ENCODE measurements at places on chromosomes 6 and 20.
A peak's percentile ranks its signal among the peaks of the same experiment; 100 is the strongest.

GRCh38 chr6:15313367-15313766 is 67.5 kb downstream of the JARID2 start:
- no peak for DNase-seq

- no peak for DNase-seq
Observed at GRCh38 chr20:56995149-56995548, 271.3 kb downstream of the BMP7 start.

DNA sequence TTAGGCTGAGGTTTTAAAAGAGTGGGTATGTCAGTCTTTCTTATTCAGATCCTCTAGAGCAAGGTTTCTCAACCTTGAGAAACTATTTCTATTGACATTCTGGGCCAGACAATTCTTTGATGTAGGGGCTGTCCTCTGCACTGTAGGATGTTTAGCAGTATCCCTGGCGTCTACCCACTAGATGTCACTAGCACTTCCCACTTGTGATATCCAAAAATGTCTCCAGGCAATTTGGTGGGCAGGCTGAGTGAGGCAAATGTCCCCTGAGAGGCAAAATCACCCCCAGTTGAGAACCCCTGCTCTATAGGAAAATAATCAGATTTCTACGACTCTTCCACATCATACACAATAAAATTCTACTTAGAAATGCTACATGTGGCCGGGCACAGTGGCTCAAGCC is 7.7 kb upstream of the ZKSCAN8 start:
- DNase-seq: peak; percentile 59

DNA sequence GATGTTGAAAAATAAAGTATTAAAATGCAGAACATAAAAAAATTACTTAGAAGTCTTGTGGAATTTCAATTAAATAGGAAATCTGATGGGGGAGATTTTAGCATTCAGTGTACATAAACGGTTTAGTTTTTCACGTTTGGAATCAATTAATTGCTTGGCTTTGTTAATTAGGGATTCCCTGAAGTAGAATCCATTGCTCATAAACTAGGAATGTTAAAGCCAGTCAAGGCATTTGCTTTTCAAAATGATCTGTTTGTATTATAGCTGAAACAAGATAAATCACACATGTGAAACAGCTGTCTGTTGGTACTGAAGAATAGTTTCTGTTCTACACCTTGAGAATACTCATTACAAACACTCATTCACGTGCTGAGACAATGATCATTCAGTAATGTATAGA is 297.9 kb downstream of the TBC1D7 start:
- DNase-seq: no peak

DNA sequence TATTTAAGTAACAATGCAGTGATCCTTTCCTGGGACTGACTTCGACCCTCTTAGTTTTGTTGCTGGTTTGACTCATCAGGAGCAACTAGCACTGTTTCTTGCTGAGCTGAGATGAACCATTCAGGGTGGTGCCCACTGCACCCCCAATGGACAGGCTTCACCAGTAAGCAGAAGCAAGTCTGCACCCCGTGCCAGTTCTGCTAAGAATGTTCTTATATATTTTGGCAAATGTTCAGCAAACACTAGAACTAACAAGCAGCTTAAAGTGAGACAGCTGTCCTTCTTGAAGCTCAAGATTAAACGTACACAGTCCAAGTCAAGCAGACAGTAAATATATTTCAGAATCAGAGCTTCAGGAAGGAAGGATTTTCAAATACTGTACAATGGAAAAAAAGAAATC is 561.3 kb upstream of the CDH4 start:
- DNase-seq: no peak

DNA sequence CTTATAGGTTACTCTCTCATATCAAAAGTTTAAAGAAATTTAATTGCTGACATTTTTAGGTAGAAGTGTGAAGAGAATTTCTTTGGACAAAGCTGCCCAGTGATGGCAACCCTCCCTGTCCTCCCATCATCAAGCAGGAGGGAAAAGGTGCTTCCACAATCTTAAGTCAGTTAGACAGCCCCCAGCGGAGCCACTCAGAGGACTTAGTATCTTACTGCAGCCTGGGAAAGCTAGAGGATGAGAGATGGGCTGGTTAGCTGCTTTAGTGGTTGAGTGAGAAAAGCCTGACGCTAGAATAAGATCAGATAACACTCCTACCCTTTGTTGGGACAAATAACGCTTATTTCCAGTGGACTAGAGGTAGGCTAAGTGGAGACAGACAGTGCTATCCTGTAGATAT is 227.1 kb downstream of the RFPL4B start:
- DNase-seq: no peak

DNA sequence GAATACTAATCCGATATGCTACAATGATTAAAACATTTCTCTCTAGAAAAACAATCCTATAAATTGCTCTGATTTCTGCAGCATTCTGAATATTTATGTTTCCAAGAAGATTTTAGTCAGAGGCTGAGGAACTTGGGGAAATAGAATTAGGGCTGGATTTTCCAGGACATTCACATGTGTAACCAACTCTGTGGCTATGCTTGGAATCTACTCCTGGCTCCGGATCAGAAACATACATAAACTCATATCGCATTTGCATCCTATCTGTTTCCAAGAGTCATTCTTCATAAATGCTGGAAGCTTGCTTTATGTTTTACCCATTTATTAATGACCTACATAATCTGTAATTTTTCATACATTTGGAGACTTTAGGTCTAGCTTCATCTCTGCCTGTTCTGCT is 459.9 kb upstream of the MARCKS start:
- DNase-seq: peak; percentile 37
